ENCODE measurements at places on chromosomes 5 and 9. TPM values are rescaled to one million over a fixed set of nuclear protein-coding genes. Genes with fewer than 3 reads are reported as not detected.

The AK6 gene
- 27.3 TPM for polyA plus RNA-seq

GRCh38 chr9:81578606-81579005 is 110.7 kb downstream of the TLE1 start:
- no peak for DNase-seq

GRCh38 chr9:27047136-27047535 is 41.7 kb upstream of the LRRC19 start:
- DNase-seq = no peak

DNA sequence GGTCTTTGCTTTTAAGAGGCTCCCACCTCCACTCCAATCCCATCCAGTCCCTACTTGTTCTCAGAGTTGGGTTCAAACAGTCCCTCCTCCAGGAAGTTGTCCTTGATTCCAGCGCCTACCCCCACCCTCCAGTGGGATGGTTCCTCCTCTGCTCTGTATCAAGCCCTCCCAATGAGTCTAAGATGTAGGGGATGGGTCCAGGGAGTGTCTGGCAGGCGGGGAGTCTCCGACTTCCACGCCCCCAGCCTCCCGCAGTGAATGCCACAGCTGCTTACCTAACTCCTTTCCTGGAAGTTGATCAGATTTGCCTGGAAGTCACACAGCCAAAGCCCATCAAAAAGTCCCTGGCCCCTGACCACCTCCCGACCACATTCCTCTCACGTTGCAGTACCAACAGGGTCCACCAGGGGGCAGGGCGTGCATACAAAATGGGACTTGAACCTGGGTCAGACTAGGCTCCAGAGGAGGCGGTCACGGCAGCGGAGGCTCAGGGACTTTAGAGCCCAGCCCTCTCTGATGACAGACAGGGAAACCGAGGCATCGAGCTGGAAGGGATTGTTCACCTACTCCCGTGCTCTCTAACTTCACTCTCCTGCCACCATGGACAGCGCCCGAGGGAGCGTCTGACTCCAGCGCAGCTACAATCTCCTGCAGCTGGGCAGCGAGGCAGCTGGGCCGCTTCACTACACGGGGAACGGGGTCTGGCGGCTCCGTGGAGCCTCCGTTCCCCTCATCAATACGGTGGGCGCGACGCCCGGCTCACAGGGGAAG is 25.0 kb upstream of the TDRD7 start:
- no peak for DNase-seq

The NR2F1-AS1 gene
- polyA plus RNA-seq = 0.33 TPM

The HAPLN1 gene
- not detected for polyA plus RNA-seq

- no peak for DNase-seq
Observed at GRCh38 chr5:32771037-32771436, 59.9 kb downstream of the NPR3 start.

DNA sequence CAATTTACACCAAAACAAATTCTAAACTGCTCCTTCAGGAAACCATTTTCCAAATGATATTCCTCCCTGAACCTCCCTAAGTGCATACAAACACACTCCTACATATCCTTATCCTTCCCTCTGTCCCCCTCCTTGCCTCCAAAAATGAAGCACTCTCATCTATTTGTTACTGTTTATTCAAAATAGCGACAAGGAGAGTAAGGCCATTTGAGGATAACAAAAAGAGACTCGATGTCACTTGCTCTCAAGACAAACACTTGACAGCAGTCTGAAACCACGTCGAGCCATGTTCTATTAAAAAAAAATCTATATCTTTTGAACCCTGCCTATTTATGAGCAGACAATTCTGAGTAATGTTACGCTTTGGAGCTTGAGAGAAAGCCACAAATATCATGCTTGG is 547.9 kb downstream of the DTWD2 start:
- DNase-seq = no peak

DNA sequence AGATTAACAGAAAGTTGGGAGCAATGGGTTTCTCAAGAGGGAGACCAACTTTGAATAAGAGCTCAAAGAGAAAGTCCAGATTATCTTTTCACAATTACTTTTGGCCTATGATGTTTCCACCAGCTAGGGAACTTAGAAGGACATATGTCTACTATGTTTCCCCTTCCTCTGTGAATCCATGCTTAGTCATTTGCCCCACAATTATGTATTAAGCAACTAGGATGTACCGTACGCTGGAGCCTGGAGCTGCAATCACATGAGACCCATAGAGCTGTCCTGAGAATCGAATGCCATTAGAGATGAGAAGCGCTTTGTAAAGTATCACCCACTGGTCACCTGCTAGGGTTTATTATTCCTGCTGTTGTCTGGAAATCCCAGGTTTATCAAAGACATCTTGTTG is 78.8 kb downstream of the PDE6A start:
- DNase-seq = no peak

- no peak for DNase-seq
Observed at GRCh38 chr5:135587721-135588663, 9.2 kb upstream of the CXCL14 start.

The PCDHGA2 gene
- 0.37 TPM for polyA plus RNA-seq

GRCh38 chr5:120614531-120615180 is 150.6 kb downstream of the PRR16 start:
- no peak for DNase-seq

The HMCN2 gene
- not detected for polyA plus RNA-seq

DNA sequence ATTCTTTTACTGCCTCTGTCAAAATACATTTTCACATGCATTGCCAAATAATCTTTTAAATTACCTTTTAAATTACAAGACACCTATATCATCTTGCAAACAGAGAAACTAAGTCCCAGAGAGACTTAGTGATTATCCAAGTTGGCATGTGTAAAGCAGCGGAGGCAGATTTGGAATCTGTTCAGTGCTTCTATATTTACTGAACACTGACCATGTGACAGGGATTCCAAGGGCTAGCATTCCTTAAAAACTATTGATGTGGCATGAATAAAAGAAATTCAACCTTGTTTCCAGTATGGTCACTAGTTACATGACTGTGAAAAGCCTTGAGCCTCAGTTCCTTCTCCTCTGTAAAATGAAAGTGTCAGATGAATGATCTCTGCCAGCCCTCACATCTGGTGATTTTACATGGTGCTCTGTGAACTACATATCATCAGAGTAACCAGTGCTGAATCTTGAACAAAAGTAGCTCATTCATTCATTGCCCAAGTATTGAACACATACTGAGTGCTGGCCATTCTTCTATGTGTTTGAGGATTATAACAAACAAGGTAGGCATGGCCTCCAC is 71.9 kb upstream of the PPP1R2B start:
- no peak for DNase-seq

DNA sequence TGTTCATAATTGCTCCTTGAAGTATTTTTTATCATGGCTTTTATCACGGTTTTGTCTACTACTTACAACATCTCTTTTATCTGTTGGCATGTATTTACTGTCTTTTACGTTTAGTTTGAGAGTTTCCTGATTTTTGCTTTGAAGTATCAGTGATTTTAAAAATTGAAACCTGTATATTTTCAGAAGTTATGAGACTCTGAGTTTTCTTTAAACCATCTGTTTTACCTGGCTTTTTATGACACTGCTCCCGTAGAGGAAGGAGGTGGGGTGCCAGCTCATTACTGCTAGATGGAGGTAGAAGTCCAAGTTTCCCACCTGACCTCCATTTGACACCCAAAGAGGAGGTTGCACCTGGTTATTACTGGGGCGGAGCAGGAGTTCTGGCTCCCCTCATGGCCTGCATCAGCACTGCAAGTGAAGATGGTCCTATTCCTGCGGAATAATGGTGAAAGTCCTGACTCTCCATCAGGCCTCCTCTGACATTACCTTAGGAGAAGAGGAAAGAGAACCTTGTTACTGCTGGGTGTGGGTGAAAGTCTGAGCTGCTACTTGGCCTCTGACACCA is 10.0 kb upstream of the ZNF131 start:
- no peak for DNase-seq

The PCA3 gene
- not detected for polyA plus RNA-seq

DNA sequence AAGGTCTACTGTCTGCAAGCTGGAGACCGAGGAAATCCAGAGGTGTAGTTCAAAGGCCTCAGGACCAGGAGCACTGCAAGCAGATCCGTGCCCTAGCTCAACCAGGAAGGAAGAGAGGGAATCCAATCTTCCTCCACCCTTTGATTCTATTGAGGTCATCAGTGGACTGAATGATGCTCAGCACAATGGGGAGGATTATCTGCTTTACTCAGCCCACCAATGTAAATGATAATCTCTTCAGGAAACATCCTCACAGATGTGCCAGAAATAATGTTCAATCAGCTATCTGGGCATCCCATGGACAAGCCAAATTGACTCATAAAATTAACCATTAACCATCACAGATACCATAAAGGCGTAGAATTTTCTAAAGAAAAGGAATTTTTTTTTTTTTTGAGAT is 92.0 kb downstream of the BASP1 start:
- no peak for DNase-seq

- no peak for DNase-seq
Observed at GRCh38 chr5:92769978-92770377, 811.0 kb downstream of the NR2F1-AS1 start.

GRCh38 chr5:159097784-159098602 is 1.7 kb downstream of the EBF1 start:
- no peak for DNase-seq

The HSPB3 gene
- polyA plus RNA-seq = 0.08 TPM

DNA sequence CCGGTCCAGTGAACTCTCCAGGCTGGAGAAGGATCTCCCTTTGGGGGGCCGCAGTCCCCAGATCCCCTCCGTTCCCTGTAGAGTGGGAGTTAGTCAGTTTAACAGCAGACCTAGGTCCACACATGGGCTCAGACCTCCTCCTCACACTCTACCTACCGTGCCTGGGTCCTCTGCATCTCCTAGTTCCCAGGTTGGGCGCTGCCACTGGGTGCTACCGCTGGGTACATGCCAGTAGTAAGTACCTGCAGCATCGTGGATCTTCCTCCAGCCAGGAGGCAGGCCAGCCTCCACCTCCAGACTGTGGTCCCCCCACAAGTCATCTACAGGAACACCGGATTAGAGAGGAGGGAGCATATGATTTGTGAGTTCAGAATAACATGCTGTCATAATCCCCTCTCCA is 802 bp downstream of the APBB3 start:
- no peak for DNase-seq

The PCDHGA10 gene
- polyA plus RNA-seq = 1.8 TPM

The CAVIN4 gene
- polyA plus RNA-seq = 0.18 TPM

DNA sequence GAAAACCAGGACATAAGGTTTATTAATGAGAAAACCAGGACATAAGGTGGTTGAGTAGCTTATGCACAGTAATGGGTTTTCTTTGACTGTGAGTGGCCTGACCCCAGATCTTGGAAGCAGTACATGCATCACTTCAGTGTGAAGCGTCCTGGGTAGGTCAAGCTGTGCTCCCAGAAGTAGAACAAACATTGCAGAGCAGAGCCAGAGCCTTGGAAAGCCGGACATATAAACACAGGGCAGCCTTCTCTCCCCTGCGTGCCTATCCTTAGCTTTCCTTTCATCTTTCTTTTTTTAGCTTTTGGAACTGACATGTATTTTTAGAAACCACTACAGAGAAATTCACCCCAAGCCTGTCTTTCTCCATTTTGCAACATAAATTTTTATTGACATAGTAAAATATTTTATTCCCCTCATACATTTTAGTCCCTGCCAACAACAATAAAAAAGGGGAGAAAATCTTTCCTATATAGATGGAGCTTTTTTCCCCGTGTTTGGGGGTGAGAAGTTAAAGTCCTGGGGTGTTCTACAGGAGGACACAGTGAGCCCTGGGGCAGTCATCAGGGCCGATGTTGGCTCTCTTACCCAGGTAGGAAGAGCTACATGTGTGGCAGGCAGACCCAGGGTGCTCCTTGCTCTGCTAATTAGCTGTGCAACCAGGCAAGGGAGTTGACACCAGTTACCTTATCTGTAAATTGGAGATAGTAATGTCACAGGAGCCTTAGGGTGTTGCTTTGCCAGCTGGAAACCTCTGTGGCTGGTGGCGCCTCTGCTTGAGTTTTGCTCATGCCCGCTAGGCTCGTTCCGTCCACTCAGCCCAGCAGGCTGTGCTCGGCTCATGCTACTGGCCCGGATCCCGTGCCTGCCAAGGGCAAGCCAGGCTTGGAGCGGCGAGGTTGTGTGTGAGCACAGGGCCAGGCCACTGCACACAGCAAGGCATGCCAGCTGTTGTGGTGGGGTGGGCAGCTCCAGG is 389.6 kb downstream of the KDM4C start:
- DNase-seq = no peak

- DNase-seq = no peak
Observed at GRCh38 chr9:6735422-6735821, 22.4 kb upstream of the KDM4C start.

DNA sequence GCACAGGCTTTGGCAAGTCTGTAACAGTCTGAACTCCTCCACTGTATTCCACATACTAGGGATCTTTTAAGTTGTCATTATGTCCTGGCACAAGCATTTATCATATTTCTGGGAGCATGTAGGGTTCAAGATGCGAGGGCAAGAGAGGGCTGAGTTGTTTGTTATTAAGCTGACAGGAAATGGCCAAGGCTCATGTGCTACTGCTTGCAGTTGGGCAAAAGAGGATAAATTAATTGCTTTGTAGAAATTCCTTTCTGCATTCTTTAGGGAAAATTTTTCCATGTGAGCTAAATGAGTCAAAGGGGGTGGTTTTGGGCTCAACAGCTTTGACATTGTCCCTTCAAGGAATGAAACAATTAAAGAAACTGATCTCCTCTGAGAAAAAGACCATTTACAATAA is 35.4 kb downstream of the DOCK8 start:
- DNase-seq = no peak

- no peak for DNase-seq
Observed at GRCh38 chr9:135910216-135910615, 2.9 kb upstream of the CAMSAP1 start.

DNA sequence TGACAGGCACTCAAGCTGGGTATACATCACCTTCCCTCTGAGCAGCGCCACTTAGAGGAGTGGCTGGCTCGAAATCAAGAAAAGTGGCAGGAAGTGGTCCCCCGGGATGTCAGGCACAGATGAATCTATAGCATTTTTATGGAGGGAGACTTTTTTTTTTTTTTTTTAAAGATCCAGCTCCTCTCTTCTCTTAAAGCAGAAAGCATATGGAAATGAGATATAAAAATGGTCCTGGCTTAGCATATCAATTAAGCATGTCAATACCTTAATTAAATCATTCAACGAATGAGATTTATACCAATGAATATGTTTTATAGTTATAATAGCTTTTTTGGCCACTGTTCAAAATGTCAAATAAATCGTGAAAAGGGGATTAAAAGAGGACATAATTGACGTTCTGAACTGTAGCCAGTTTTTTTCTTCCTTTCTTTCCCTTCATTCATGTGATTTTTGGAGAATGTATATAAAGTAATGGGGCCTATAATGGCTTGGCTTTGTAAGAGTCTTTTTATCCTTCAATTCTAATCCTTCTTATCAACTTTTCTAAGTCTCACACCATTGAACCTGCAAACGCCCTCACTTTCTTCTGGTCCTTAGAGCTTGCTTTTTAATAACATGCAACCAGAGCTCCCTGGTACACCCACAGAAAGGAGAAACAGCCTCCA is 319.2 kb upstream of the PANK3 start:
- DNase-seq = no peak

All from keratinocyte (primary cell).